ENCODE measurements at places on chromosomes 16 and 17. TPM values are rescaled to one million over a fixed set of nuclear protein-coding genes. Genes with fewer than 3 reads are reported as not detected.
A peak's percentile ranks its signal among the peaks of the same experiment; 100 is the strongest.

- no peak for DNase-seq
Measured at GRCh38 chr16:53087101-53087500, 32.3 kb downstream of the CHD9 start.

Gene TMEM88
- total RNA-seq: 41.9 TPM

DNA sequence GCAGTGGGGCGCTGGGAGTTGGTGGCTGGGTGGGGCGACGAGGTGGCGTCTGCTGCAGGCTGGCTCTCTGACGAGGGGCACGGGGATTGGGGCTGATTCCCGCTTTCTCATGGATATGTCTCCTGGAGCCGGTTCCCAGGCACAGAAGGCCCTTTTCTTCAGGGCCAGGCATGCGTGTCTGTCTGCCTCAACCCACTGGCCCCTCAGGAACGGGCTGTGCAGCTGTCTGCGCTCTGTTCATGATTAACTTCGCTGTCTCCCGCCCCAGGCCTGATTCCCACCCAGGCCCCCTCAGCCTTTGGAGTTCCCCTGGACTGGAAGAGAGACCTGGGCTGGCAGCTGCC lies 53.1 kb downstream of the RAP1GAP2 start:
- DNase-seq: no peak

Gene SYCE1L
- 2.0 TPM for total RNA-seq

Gene C17orf78
- total RNA-seq: not detected

Gene KRT14
- not detected for total RNA-seq

DNA sequence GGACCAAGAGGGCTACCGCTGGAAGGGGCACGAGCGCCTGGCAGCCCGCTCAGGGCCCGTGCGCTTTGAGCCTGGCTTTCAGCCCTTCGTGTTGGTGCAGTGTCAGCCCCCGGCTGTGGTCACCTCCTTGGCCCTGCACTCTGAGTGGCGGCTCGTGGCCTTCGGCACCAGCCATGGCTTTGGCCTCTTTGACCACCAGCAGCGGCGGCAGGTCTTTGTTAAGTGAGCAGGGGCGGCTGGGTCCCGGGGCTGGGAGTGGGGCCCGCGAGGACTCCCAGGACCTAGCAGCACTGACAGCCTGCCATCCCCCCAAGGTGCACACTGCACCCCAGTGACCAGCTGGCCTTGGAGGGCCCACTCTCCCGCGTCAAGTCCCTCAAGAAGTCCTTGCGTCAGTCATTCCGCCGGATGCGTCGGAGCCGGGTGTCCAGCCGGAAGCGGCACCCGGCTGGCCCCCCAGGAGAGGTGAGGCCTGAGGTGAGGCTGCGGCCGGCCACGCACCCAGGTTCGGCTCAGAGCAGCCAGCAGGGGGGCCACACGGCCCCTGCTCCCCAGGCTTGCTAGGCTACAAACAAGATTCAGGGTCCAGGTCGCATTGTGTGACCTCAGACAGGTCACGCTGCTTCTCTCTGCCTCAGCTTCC lies 17.4 kb upstream of the MYO15B start:
- DNase-seq: no peak

Gene TBC1D3E
- not detected for total RNA-seq

DNA sequence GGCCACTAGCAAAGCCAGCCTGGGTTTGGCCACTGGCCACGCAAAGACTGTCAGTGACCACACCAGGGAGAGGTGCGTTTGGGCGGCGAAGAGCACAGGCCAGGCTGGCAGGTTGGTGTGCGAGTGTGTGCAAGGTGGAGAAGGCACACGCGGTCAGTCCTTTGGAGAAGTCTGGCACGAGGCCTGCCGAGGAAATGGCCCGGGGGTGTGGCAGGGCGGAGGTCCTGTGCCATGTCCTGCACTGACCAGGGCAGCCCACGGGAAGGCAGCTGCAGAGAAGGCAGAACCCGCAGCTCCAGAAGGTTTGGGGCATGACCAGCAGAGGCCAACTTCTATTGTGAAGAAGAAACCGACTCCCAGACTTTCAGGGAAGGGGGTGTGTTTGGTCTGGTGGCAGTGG lies 90.8 kb downstream of the ADCY9 start:
- DNase-seq: no peak

GRCh38 chr17:78318843-78319242 lies 41.0 kb downstream of the SOCS3 start:
- DNase-seq: no peak

Gene KRT24
- total RNA-seq: not detected

DNA sequence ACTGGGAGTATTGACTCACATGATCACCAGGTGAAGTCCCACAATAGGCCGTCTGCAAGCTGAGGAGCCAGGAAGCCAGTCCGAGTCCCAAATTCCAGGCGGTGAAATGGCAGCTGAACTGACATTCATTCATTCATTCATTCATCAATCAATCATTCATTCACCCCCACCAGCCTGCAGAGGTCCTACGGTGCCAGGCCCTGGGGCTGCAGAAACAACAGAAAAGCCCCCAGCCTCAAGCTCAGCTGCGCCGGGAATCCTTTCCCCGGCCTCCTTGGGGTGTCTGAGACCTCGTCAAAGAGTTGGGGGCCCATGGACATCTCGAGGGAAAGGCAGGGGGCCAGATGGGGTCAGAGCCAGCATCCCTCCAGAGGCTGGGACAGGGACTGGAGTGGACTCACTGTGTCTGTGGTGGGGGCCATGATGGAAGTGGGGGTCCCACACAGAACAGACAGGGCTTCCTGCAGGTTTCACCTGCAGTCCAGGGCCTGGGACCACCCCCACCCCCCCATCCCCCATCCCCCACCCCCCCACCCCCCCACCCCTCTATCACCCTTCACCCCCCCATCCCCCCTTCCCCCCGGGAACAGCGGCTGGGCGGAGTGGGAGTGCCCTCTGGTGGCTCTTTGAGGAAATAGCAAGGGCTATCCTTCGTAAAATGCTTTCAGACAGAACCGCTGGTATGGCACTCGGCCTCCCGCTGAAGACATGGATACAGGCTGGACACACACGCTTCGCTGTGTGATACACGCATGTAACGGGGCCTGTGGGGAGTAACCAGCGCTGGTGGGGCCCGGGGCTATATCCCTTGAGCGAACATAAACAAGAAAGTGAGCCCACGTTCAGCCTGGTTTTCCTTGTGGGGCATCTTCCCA lies 8.5 kb upstream of the ZC3H18 start:
- peak; percentile 67 for DNase-seq

DNA sequence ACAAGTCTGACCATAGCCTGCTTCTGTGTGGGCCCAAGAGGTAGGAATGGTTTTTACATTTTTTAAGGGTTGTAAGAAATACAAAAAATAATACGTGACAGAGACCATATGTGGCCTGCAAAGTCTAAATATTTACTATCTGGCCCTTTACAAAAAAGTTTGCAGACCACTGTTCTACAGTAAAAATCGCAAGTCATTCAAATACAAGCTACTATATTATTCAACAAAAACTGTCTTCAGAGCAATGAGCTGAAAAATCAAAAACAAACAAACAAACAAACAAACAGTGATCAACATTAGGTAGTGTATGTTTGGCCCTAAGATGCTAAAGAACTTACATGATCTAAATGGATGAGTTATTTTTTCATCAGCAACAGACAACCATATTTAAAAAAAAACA lies 32.5 kb downstream of the IKZF3 start:
- DNase-seq: no peak

Gene TBC1D3D
- total RNA-seq: 0.71 TPM

DNA sequence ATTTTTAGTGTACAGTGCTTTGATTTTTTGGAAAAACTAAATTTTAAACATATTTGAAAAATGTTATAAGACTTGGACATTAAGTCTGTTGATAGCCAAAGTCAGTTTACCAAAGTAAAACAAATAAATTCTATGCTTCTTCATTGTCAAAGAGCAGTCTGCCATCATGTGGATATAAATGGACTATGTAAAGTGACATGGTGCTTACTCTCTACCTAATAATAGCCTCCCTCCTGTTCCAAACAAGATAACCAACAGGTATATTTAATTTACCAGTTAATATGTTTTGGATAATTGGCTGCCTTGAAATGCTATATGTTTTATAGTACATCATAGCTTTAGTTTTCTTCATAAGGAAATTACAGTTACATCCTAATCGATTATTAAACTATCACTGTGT lies 15.9 kb downstream of the TAF15 start:
- DNase-seq: no peak

DNA sequence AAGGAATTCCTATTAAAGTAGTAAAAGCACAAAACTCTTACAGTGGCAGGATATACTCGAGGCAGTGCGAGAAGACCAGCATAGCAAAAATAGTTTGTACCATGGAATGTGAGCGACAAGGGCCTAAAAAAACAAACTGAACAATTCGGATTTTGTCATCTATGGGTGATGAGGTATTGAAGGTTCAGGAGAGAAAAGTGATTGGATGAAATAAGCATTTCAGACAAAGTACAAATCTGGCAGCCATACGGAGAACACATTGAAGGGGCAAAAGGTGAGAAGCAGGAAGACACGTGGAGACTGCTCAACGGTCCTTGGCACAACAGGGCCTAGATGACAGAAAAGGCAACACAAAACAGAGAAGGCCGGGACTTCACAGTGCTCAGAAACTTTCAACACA lies 22.5 kb downstream of the MYH10 start:
- DNase-seq: no peak

Gene CTU2
- total RNA-seq: 8.0 TPM
